Stimulated activated CD4-positive, alpha-beta T cell treated with anti-CD3 and anti-CD28 coated beads, TNF-alpha, amount 100 ng/mL, for 24 hours (primary cell): ENCODE measurements at places on chromosomes 12 and 14.

GRCh38 chr14:59931237-59931636 is 11.3 kb downstream of the LRRC9 start:
- no peak for DNase-seq

GRCh38 chr14:61462566-61463193 is 141.3 kb downstream of the PRKCH start:
- no peak for DNase-seq

- DNase-seq = no peak
These were observed 395.5 kb downstream of the LRFN5 start for GRCh38 chr14:42002141-42002540.

GRCh38 chr14:99512571-99513182 is 31.5 kb downstream of the CCNK start:
- DNase-seq = no peak

- no peak for DNase-seq
These were observed 104.2 kb upstream of the ABCD2 start for GRCh38 chr12:39723831-39724230.

GRCh38 chr12:46942579-46942978 is 116.8 kb upstream of the SLC38A4 start:
- no peak for DNase-seq

DNA sequence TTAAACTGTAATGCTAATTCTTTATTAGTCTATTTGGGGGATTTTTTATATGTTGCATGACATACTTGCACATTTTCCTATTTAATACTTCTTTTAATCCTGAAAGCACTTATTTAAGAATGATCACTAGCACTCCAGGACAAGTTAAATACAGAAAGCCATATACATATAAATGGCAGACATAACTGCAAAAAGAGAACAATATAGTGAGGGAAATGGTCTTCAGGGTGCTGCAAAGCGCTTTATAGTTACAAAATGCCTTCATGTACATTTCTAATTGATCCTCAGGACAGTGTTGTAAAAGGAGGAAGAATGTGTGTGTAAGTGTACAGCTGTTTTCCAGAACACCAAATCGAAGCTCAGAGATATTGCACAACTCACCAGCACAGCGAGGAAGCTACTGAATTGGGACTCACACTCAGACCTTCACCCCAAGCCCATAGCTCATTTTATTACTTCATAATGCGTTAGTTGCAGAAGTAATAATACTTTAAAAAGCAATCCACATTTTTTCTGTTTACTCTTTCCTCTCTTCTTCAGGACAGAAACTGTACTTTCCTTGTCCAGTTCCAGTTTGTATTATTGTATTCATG is 428.2 kb downstream of the RAD51B start:
- no peak for DNase-seq

GRCh38 chr14:50718949-50719348 is 50.8 kb upstream of the SAV1 start:
- no peak for DNase-seq

- no peak for DNase-seq
These were observed 17.0 kb downstream of the EAPP start for GRCh38 chr14:34522496-34522895.
